ENCODE measurements at places on chromosomes 4 and X.

GRCh38 chr4:94739741-94740140 lies 18.0 kb upstream of the BMPR1B start:
- no peak for DNase-seq

DNA sequence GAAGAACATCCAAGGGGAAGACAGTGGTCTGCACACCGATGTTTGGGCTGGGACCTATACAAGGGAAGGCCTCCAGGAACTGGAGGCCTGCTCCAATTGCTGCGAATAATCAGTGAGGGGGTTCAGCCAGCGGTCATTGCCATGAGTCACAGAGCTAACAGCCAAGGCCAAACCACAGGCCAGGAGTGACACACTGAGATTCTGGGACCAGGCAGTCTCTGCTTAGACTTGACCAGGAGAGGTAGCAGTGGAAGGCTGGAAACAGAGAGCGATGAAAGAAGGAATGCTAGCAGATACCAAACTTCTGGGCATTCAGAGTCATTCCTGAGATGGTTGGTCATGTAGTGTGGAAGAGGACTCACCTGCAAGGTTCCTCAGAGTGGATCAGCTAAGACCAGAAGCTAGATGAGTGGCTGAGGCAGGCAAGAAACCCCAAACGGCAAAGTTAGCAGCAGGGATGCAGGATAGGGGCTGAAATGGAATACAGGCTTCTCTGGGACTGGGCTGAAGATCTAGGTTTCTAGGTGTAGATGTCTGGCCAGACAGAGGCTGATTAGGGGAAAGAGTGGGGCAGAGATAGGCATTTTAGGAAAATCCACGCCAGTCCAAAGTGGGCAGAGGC lies 54.7 kb downstream of the CNGA2 start:
- DNase-seq, result no peak

GRCh38 chr4:168409089-168409801 lies 71.0 kb downstream of the DDX60L start:
- DNase-seq, result no peak

DNA sequence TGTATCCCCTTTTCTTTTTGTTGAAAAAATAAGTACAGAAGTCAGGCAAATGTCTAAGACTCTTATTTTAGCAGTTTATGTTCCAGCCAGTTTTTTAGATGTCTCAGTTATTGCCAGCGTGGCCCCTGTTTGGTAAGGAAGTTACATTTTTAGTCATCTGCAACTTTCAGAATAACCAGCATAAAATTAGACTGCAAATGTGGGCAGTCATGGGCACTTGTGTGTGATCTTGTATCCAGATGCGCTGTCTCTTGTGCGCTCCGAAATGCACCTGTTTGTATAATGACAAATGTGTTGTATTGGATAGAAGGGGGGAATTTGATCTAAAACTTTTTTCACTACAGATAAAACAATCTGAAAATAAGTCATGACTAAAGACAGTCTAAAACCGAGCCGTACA lies 44.3 kb upstream of the CLCN4 start:
- no peak for DNase-seq

DNA sequence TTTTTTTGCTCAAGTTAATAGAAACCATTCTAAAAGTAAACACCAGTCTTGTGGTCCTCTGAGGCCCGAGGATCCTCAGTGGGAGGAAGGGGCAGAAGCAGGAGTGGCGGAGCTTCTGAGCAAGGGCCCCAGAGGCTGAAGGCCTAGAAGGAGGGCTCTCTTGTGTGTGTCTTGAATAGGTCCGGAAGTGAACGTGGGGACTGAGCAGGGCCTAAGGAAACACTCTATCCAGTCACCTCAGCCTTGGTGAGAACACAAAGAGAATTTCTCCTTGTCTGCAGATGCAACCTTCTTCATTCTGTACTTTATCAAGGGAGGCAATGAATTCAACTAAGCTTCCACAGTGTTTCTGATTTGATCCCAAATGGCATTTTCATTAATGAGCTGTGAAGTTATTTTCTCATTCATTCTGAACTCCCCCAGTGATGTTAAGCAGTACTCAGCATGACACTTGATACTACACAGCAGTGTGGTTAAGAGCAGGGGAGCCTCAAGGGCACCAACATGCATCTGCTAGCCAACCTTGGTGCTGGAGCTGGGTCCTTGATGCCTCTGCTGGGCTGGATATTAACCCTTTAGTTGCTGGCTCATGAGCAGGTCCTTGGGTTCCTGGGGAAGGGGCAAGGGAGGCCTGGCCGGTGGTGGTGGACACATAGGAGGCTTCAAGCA lies 64.7 kb downstream of the RBM47 start:
- DNase-seq, result no peak

- DNase-seq, result no peak
Measured at GRCh38 chr4:86452924-86453531, 93.2 kb upstream of the MAPK10 start.

GRCh38 chrX:79506001-79506400 lies 138.9 kb upstream of the ITM2A start:
- DNase-seq, result no peak
